KG1 (cell line): ENCODE measurements at places on chromosomes 16 and 17.

DNA sequence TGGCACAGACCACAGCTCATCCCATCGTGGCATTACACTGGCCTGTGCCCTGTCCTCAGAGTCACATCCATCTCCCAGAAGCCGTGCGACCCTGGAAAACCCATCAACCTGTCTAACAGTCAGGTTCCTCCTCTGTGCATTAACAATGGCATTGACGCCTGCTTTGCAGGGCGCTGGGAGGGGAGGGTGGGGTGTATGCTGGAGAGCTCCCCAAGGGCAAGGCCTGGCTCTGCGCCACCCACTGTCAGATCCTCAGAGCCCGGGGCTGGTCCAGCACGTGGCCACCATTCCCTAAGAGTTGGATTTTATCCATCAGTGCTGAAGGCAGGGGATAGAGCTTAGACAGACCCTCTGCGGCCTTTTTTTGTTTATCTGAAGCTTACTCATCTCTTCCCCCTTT is 28.7 kb downstream of the NOS2 start:
- DNase-seq = no peak

GRCh38 chr16:67425580-67425979 is 5.3 kb upstream of the HSD11B2 start:
- no peak for DNase-seq

GRCh38 chr17:66714046-66715023 is 120.6 kb upstream of the CACNG5 start:
- DNase-seq = no peak

DNA sequence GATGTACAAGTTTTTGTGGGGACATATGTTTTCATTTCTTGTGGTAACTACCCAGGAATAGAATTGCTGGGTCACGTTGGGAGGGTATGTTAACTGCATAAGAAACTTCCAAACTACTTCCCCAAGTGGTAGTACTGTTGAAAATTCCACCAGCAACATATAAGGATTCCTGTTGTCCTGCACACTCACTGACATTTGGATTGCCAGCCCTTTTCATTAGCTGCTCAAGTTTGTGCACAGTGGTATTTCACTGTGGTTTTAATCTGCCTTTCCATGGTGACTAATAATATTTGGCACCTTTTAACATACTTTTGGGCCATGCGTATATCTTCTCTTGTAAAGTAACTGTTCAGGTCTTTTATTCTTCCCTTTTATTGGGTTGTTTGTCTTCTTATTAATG is 103.3 kb downstream of the GNAO1 start:
- no peak for DNase-seq

GRCh38 chr16:10039220-10040096 is 142.8 kb downstream of the GRIN2A start:
- no peak for DNase-seq

GRCh38 chr17:43905985-43906852 is 1.1 kb downstream of the MPP2 start:
- no peak for DNase-seq

- DNase-seq = no peak
Observed at GRCh38 chr17:45316434-45317110, at the start of gene MAP3K14. MAP3K14 (minus strand) TSS chr17:45317020; CDS start chr17:45290745, 26,275 bp downstream.

GRCh38 chr16:76984196-76984595 is 206.8 kb upstream of the MON1B start:
- no peak for DNase-seq

GRCh38 chr17:57849163-57849873 is 526 bp downstream of the MRPS23 start:
- no peak for DNase-seq

GRCh38 chr17:11736613-11737312 is 138.5 kb downstream of the DNAH9 start:
- DNase-seq = no peak

- DNase-seq = no peak
Observed at GRCh38 chr16:2775131-2775716, 1.9 kb downstream of the ELOB start.

GRCh38 chr16:75219838-75220237 is 1.1 kb downstream of the CTRB1 start:
- DNase-seq = no peak

DNA sequence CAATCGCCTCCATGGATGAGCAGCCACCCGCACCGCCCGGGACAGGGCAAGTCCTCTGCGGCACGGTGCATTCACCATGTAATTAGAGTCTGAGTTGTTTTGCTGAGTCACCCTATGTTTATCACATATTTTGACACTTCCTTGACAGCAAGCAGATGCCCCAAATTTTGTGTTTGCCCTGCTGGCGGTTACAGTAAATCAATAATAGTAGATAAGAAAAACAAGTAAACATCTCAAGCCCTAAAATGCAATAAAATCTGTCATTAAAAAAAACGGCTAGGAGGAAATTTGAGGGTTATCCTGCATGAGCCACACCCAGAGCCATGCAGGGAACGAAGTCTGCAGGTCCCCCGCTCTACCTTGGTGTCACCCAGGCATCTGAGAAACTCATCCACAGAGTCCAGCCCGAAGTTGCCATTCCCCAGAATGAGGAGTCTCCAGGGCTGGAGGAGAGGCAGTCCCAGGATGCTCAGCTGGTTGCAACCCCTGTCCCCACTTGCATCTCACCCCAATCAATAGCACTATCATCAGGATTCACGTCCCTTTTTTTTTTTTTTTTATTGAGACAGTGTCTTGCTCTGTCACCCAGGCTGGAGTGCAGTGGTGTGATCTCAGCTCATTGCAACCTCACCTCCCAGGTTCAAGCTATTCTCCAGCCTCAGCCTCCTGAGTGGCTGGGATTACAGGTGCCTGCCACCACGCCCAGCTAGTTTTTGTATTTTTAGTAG is 16.5 kb upstream of the ST6GALNAC1 start:
- DNase-seq = no peak

- no peak for DNase-seq
Observed at GRCh38 chr17:65522751-65523404, 38.6 kb downstream of the AXIN2 start.

- no peak for DNase-seq
Observed at GRCh38 chr17:5121186-5121841, 5.5 kb downstream of the USP6 start.

DNA sequence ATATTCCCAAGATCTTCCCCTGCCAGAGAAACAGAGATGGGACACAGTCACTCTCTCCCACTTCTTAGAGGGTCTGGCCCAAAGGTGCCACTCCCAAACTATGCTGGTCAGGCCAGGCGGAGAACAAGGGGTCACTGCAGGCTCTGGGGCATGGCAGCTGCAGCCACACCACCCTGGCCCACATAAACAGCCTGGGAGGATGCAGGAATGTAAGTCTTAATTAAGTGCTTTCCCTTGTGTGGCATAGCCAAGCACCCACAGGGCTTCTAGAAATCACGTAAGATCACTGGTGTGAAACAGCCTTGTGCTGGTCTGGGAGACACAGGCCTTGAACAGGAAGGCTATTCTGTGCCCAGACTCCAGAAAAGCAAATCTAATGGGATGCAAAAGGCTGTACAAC is 31.5 kb downstream of the ABCC12 start:
- DNase-seq = no peak

DNA sequence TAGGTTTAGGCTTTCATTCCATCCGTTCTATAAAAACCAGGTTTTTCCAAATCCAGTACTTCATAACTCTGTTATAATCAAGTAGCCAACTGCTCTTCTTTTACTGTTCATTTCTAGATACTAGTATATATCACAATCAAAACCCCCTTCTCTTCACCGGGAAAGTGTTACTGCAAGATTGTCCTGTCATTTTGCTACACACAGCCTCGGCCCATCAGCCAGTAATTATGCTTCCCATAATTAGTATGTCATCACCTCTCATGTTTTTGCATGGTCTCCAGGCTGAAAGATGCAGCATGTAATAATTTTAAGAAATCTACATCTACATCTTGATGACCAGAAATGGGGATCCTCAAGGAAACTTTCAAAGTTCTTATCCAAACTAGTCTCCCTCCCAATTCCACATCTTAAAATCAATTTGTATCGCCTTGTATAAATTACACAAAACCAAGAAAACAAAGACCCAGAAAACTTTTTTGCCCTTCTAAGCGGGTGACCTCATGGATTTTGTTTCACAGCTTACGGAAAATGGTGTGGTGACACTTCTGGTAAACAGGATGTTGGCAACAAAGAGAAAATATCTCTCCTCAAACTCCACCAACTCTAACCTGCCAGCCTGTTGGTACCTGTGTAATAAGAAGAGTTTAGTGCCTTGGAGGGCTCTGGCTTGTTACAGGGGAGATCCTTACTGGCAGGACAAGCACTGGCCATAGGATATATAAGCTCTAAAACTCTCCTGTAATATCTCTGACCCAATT is 9.3 kb downstream of the TACO1 start:
- DNase-seq = no peak

DNA sequence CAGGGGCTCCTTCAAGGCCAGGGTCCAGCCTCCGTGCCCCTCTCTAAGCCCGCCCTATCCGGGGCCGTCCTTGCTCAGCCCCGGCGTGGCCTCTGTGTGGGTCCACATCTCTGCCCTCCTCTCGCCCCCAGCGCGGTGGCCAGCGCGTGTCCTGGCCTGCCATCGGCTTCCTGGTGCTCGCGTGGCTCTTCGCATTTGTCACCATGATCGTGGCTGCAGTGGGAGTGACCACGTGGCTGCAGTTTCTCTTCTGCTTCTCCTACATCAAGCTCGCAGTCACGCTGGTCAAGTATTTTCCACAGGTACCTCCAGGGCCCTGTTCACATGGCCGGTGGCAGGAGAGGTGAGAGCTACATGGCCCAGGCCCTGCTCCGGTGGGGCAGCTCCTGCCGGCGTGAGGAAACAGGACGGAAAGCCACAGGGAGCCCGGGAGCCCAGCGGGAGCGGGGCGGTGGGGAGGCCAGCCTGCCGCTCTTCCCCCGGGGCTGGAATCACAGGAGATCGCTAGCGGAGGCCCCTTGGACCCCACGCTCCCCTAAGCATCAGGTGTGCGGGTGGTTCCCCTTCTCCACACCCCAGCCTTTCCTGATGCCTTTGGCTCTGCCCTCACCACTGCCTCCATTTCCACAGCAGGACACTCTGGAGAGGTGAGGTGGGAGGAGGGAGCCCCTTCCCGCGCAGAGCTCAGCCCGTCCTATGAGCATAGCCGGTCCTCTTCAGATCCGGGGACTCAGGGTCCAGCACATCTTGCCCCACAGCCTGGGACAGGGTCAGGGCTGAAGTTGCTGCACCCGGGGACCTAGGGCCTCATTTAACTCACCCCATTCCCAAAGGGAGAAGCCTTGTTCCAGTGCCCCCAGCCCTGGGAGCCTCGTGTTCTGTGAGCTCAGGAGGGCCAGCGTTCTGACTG is 10.2 kb downstream of the TAX1BP3 start:
- no peak for DNase-seq

DNA sequence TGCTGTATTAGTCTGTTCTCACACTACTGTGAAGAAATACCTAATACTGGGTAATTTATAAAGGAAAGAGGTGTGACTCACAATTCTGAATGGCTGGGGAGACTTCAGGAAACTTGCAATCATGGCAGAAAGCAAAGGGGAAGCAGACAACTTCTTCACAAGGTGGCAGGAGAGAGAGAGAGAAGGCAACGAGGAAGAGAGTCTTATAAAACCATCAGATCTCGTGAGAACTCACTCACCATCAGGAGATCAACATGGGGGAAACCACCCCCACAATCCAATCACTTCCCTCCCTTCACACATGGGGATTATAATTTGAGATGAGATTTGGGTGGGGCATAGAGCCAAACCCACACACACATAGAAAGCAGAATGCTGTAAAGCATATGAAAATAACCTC is 896.2 kb downstream of the CDH11 start:
- no peak for DNase-seq

- DNase-seq = no peak
Observed at GRCh38 chr17:45284176-45285140, 22.6 kb upstream of the SPATA32 start.

GRCh38 chr17:74085434-74085833 is 118.0 kb upstream of the RPL38 start:
- DNase-seq = peak; percentile 0

DNA sequence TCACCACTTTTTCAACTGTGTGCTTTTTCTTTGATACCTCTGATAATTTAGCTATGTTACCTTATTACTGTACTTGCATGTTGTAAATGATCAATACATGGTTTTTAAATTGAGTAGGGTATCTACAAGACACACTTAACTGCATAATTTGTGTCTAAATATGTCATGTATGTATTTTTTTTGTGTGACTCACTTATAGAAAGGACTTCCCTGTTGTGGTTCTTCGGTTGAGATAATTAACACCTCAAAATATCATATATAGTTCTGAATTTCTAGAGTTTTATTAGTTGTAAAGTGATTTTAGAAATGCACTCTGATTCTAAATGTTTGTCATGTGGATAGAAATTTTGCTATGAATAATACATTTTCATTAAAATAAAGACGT is 14.5 kb upstream of the KRT222 start:
- DNase-seq = no peak

DNA sequence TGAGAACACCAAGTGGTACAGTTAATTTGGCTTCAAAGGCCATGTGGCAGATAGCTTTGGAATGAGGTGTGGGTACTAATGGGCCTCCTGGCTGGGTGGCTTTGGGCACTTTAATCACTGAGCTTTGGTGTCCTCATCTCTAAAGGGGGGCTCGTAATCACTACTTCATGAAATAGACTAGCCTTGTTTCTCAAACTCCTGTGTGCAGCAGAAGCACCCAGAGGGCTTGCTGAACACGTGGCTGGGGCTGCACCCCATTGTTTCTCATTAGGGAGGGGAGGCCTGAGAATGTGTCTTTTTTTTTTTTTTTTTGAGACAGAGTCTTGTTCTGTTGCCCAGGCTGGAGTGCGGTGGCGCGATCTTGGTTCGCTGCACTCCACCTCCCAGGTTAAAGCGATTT is 5.8 kb downstream of the EPN2 start:
- DNase-seq = no peak

- DNase-seq = no peak
Observed at GRCh38 chr16:85041219-85042166, 13.9 kb downstream of the KIAA0513 start.

DNA sequence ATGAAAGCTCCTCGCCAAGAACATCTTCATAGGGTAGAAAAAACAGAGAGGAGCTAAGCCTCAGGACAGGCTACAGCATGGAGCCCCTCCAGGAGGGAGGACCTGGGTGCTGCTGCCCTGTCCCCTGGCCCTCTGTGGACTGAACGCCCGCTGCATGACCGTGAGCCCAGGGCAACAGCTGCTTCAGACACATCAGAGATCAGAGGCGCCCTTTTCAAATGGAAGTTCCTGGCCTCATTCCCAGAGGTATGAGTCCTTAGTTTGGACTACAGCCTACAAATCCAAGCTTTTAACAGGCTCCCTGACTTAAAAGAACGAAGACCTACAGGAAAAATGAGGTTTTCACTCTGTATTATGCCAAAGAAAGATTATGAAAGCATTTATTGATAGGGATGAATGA is 48.5 kb downstream of the ZNF18 start:
- DNase-seq = no peak
